CD8-positive, alpha-beta T cell (primary cell): ENCODE measurements at places on chromosomes 7 and 10.
A peak's percentile ranks its signal among the peaks of the same experiment; 100 is the strongest.

DNA sequence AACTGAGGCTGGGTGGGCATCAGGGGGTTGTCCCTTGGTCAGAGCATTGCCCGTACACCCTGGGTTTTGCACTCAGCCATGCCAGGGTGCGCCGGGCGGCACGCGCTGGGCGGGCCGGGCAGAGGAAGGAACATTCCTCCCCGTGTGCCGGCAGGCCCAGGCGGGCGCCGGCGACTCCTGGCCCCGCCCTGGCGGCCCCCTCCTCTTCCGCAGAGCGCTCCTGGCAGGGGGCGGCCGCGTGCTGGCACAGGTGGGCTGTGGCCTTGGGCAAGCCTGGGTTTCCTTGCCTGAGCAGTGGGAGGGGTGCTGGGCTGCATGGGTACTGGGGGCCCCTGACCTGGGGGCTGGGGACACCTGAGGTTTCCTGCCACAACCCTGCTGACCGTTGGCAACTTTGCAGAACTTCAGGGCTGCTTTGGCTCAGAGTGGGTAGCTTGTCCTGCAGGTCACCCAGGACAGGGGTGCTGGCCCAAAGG, 3.9 kb downstream of the LFNG start:
- no peak for DNase-seq

DNA sequence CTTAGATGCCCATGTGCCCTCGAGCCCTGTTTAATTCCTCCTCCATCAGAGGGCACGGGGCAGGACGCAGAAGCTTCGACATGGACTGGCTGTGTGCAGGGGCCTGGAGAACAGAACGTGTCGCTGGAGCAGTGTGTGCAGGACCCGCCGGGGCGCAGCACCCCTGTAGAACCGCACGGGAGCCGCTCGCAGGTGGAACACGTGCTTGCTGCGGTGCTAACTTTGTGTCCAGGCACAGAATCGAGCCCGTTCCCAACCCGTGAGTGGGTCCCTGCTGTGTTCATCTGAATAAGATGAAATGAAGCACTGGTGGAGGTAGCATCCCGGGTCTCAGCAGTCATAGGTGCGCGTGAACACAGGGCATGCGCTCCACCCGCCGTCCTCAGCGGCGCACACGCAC, 116.9 kb downstream of the WDR37 start:
- no peak for DNase-seq

DNA sequence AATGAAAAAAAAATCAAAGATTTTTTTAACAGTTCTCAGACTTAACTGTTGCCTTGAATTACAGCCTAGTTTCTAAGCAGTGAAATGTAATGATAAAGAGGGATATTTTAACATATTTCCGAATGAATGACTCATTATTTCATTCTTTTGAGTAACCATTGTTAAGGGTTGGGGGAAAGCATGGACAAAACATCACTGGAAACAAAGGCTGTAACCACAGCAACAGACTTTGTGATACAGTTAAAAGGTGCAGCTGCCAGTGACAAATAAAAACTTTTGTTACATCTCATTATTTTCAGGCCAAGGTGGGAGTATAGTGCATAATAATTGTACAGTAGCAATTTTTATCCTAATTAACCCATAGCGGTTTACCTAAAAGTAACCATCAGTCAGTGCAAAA, 172.6 kb downstream of the LRRTM3 start:
- DNase-seq: no peak

DNA sequence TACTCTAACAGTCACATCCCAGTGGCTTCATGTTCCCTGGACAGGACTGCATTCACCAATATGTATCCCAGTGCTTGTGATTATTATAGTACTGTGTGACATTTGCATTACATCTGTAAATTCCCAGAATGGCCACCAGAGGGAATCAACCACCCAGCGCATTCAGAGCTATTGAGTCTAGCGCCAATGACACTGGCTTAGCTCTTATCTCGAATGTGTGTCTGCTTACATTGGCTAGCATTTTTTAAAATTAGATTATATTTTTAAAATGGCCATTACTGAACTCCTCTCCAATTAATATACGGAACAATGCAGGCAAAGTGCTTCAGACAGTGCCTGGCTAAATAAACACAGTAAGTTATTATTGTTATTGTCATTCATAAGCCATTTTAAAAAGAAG, 36.3 kb downstream of the TRIL start:
- peak; percentile 51 for DNase-seq

- no peak for DNase-seq
These were observed 249.7 kb downstream of the MTERF1 start for GRCh38 chr7:91630581-91631380.

- DNase-seq: no peak
These were observed 60.8 kb downstream of the ATXN7L1 start for GRCh38 chr7:105815576-105815975.

DNA sequence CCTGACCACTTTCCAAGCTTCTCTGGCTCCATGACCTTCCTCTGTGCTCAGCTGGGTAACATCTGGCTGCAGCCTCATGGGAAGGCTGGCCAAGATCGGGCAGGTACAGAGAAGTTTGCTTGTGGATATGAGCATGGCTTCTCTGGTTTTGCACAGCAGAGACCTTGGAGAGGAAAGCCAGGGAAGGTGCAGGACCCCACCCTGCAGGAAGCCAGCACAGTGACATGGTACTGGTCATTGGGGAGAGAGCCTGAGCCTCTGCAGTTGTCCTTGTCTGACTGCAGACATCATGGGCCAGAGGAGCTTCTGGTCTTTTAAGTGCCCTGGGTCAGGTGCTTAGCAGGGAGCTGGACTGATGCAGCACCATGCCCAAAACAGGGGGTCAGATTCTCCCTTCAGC, 70.6 kb upstream of the LEP start:
- no peak for DNase-seq

DNA sequence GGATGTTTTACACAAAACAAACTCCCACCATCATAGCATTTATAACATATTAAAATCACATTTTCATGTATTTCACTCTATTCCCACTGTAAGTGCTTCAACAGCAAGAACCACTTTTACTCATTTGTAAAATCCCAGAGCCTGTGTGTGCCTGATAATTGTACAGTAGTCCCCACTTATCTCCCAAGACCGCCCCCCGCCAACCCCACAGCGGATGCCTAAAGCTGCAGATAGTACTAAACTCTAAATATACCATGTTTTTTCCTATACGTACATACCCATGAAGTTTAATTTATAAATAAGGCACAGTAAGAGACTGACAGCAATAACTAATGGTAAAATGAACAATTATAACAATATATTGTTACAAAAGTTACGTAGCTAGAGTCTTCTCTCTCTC, 33.5 kb downstream of the EZH2 start:
- no peak for DNase-seq

DNA sequence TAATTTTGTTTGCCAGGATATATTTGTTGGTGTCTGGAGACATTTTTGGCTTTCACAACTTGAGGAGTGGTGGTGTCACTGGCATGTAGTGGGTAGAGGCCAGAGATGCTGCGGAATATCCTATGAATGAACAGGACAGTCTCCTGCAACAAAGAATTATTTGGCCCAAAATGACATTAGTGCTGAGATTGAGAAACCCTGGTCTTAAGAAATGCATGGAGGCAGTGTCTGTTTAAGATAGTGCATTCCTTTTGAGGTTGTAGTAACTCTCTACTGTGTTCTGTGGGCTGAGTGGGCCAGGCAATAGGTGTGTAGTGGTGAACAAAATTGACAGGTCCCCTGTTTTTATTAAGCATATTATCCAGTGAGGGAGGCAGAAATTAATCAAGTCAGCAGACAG, 165.5 kb downstream of the CDK14 start:
- DNase-seq: no peak

GRCh38 chr7:140081774-140082425, 19.1 kb upstream of the PARP12 start:
- no peak for DNase-seq

DNA sequence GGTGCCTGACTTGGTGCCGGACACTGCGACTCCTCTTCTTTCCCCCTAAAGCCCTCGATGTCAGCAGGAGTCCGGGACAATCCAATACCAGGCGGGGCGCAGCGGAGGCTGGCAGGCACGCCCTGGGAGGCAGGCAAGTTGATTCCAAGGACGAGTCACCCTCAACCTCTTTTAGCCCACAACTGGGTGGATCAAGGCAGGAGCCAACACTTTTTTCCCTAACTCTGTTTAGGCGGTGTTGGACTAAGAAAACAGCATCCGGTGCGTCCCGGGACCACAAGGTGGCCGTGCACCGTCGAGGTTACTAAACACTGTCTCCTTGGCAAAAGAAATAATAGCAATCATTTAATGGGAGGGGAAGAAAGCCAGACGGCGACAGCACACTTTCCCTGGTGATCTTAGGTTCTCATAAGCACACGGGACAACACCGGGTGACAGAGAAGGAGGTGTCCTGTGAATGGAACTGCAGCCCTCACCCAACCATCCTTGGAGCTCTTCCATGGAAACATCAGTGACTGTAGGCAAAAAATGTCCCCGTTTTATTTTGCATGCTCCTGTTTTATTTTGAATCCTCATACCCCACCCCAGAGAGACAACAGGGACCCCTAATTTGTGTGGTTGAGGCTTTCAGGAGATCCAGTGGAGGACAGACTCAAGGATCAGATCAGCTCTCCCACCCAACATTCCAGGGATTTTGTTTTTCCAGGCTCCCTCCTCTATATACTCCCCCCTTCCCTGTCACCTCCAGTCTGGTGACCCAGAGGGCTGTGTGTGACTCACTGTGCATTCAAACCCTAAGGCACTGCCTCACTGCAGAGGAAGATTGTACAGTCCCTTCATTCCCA, 1.3 kb upstream of the CALCR start:
- no peak for DNase-seq
